DMS79 treated with DMSO at 0.1 percent for 48 hours (cell line): ENCODE measurements at places on chromosomes 2 and 18.

DNA sequence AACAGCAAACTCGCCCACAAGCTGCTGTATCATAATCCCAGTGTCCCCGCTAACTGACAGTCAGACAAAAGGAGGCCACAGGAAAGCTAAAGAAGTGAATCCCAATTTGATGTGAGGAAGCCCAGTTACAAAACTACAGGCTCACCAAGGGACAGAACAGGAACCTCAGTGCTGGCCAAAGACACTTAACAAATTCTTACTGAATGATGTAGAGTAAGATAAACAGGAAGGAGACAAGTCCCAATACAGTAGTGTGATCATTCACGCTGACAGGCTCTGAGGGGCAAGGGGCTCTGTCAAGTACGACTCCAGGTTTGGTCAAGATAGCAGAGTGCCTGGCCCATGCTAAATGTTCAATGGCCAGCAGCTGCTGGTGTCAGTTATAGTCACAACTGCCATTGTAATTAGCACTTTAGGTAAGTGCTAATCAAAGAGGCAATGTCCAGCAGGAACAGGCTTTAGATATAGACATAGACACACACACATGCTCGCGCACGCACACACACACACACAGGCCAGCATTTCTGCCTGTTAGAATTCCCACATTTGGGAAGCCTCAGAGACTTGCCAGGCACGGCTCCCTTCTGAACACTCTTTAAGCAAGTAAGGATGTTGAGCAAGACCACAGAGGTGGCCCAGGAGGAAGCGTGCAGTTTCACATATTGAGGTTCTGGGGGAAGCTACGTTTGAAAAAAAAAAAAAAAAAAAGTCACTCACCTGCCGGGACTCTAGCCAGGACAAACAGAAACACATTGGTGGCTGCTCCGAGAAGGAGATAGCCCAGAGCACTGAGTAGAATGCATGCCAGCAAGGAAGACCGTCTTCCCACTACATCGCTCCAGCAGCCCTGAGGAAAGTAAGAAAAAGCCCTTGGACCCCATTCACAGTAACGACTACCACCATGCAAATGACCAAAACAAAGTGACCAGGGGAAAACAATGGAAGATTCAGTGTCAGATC, 35.4 kb upstream of the TMEM182 start:
- DNase-seq: no peak

GRCh38 chr2:101080211-101081068, 70.7 kb downstream of the TBC1D8 start:
- no peak for DNase-seq

GRCh38 chr2:14616342-14616741, 16.2 kb upstream of the LRATD1 start:
- DNase-seq: no peak

- no peak for DNase-seq
These were observed 228.6 kb downstream of the SATB2 start for GRCh38 chr2:199228887-199229819.

- DNase-seq: peak; percentile 5
These were observed 44.0 kb downstream of the PDCL3 start for GRCh38 chr2:100606726-100607343.

DNA sequence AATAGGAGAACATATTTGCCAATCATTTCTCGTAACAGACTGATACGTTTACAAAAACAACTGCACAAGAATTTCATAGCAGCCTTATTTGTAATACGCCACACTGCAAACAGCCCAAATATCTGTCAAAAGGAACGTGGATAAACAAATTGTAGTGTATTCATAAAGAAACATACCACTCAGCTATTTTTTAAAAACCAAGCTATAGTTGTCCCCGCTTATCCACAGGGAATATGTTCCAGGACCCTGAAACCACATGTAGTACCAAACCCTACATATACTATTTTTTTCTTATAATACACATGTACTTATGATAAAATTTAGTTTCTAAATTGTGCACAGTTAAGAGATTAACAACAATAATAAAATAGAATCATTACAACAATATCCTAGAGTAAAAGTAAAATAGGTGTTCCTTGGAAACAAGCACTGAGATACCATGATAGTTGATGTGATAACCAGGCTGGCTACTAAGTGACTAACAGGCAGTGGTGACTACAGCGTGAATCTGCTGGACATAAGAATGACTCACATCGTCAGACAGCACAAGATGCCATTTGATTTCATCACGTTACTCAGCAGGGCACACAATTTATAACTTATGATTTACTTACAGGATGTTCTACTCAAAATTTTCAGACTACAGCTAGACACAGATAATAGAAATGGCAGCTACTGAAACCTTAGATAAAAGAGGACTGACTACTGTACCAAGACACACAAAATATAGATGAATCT, 367.4 kb downstream of the NCKAP5 start:
- DNase-seq: no peak
